ENCODE measurements at places on chromosomes 5 and 9.

- DNase-seq, result no peak
Measured at GRCh38 chr5:51691538-51692079, 308.4 kb downstream of the ISL1 start.

DNA sequence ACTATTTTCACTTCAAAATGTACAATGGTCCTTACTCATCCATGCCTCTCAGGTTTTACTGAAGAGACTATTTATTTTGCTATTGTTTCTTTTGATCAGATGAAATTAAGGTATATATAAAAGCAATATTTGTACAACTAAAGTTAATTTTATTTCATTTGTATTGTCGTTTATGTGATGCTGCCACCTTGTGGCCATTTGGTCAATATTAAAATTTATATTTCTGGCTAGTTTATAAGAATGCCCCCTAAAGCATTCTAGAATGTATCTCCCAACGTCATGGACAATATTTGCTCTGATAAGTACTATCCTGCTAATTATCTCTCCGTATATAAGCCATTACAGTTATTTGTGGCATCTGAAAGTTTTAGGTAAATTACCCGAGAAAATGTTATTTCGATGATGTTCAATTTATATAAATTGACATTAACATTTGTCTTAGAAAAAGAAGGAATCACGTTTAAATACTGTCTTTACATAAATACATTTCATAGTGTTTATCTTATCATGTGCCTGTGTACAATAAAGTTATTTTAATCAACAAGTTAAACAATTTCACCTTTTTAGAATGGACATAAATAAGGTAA is 680.0 kb downstream of the TAF11L14 start:
- DNase-seq, result no peak

GRCh38 chr9:37575001-37575400 is 1.2 kb downstream of the FBXO10 start:
- no peak for DNase-seq

DNA sequence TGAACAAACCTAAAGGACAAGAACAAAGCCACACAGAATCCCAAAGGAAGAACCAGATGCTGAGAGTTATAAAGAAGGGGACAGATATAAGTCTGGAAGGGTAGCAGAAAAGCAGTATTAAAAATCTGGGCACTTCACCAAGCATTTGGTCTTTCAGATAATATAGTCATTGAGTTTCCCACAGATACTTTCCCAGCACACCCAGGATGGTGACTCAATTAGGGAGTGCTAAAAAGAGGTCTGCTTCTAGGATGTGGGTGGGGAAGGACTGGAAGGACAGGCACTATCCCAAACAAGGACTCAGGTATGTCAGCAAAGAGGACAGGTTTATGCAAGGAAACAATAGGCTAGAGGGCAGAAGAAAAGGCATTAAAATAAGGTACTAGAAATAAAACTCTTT is 59.3 kb downstream of the DIAPH1 start:
- no peak for DNase-seq

DNA sequence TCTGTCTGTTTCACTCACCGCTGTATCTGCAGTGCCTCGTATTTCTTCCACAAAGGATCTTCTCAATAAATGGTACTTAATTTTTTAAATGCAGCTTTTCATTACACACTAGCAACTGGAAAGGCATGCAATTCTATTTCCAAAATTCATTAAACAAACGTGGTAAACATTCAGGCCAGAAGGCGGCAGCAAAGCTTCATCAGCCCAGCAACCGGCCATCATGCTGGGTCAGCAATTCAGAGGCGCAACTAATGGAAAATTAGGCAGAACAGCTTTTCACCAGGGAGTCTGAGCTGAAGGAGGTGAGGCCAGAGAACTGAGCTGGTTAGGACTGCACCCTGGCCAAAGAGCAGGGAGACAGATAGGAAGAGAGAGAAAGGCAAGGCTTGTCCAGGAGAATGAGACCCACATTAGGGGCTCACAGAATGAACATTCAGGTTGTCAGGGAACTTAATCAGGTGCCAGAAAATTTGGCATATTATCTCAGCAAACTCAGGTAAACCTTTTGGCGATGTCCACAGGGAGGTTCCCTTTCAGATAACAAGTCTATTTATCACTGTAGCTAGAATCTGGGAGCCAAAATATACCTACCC is 17.7 kb upstream of the RNF180 start:
- no peak for DNase-seq

All from H1 (cell line).